ENCODE measurements at places on chromosomes 7 and 10.

GRCh38 chr7:155458111-155458877 lies at the start of gene EN2:
Gene EN2, plus strand, starts transcription at chr7:155458129. Its CDS starts 249 bp downstream, at chr7:155458378.
- DNase-seq, result no peak

DNA sequence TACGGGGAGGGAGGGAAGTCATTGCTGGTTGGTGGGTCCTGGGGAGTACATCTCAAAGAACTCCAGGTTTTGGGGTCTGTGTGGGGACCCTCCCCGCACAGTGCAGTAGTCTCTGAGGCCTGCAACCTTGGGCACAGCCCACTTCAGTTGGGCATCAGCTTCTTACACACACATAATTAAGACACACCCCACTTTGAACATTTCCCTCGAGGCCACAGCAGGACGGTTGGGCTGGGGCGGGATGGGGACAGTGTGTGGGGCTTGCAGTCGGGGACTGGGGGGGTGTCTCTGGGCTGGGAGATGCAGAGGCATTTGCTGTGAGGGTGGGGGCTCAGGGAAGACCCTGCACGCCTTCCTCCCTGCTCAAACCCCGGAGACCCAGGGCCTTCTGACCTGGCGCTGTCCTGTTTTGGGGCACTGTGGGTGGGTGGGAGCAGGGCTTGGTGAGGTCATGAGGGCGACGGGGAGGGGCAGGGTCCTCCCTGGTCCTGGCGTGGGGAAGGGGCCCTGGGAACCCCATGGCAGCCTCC lies 1.3 kb downstream of the LFNG start:
- DNase-seq, result no peak

DNA sequence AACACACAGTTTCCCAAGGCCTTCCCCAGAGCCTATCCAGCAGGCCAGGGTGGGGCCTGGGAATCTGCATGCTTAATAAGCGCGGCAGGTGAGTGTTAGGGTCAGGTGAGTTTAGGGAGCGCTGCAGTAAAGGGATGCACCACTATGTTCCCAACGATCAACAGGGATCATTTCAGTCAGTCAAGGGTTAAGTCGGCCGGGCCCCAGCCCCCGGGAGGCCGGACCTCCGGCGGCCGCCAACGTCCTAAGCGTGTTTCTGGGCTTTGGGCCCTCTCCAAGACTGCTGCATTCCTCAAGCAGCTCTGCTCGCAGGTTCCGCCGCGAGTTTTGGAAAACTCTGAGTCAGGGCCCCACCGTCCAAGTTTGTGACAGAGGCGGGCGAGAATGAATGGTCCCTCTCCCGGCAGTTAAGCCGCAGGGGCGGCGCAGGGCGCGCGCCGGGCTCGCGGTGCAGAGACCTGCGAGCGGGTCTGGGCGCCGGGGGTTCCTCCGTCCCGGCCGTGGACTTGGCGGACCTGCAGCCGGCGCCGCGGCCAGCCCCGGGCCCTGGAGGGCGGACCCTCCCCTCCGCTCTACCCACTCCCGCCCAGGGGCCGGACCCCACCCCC lies 81.6 kb downstream of the ARHGAP22 start:
- peak; percentile 74 for DNase-seq

DNA sequence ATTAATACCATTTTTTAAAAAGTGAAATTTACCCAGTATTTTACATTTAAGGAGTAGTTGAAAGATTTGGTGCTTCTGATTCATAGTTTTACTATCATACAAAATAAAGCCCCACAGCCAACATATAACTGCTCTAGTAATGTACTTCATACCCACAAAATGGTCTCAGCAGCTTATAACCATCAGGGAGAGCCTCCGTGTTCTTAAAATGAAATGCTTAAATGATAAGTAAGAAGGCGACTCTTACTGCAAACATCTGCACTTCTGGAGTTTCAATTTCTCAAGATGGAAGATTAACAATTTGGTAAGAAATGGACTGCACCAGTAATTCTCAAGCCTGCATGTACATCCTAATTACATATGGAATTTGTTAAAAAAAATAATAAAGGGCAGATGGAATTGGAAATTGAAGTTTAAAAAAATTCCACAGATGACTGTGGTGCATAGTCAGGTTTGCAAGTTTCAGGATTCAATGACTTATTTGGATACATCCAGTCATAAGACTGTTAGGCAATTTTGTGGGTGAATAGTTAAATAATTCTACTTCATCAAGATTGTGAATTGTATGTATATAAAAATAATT lies 461.0 kb downstream of the KIF20B start:
- DNase-seq, result no peak

DNA sequence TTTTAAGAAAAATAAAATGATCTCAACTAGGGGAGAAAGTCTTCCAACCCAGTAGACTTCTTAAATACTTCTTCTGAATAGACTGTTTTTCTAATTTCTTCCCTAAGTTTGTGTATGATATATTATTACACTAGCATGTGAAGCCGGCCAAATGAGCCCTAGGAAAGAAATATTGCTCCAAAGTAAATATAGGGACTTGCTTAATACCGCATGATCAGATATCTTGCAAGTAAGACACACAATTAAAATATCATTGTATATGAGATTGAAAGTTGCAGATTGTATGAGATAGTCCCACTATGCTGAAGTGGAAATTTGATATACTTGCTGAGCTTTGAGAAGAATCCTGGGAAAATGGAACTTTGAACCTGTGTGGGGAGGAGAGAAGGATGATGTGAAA lies 225.7 kb downstream of the BAMBI start:
- DNase-seq, result no peak

- no peak for DNase-seq
Observed at GRCh38 chr7:152462995-152463708, 27.3 kb upstream of the KMT2C start.

GRCh38 chr10:16799621-16800020 lies 17.6 kb downstream of the RSU1 start:
- DNase-seq, result no peak

DNA sequence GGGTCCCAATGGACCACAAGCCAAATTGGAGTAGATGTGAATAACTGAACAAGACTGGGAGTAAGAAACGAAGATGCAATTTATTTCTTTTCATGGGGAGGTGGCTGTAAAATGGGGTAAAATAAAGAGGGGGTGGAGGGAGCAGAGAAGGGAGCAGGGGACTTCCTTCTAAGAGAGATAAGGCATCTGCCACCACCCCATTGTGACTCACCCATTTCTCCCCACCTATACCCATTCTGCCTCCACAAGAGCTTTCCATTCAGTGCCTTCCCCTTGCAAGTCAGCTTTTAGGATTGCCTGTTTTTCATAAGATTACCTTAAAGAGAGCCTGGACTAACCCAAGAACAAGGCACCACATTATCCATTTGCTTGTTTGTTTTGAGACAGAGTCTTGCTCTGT lies 87.1 kb upstream of the PAX2 start:
- DNase-seq, result no peak

GRCh38 chr10:20474064-20474463 lies 423.0 kb downstream of the NEBL start:
- no peak for DNase-seq

- peak; percentile 54 for DNase-seq
Observed at GRCh38 chr10:30359373-30360206, 10.5 kb upstream of the MTPAP start.

DNA sequence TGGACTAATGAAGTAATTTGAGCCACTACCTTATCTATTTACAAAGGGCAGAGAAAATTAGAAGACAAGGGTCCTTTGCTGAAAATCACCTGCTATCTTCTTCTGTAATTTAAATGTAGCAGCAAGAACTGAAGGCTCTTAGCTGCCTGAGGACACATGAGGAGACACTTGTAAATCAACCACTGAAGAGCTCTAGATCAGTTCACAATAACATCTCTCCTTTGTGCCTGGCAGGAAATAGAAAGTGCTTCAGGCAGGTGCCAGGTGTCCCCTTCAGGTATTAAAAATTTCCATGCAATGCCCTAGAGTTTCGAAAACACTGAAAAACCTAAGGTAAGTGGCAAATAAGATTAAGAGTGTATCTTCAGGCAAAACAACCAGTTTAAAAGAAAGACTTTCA lies 474.6 kb downstream of the GRM8 start:
- DNase-seq, result no peak

DNA sequence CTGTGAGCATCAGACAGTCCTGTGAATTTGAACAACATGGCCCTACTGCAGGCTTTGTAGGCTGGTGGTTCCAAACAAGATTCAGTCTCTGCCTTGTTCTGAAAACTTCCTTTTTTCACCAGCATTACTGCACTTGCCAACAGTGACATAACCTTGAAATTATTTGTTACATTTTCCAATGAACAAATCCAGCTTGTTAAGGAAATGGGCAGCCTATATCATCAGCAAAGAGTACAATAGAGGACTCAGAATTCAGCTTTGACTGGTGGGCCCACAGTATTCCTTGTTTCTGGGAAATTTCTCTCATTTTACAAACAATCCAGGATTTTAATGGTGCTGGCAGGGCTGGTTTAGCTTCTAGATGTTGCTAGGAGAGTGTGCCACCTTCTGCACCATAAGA lies 703.7 kb upstream of the FZD8 start:
- DNase-seq, result no peak

- peak; percentile 54 for DNase-seq
Observed at GRCh38 chr7:143487566-143487965, 9.9 kb downstream of the TAS2R41 start.

DNA sequence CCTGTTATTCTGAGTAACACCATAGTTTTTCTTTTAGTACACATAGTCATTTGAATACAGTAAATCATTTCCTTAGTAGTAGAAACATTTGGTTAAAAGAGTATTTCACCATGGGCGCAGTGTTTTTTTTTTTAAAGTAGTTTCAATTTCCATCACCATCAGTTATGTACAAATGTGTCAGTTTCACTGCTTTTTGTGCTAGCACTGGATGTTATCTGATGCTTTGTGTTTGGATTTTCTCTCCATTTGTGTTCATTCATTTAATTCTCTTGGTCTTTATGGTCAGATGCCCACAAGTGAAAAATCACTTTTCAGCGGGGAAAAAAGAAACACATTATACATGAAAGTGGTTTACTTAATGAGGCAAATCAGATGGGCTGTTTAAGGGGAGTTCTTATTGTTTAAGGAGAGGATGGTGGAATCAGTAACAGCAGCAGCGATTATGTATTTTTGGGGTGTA lies 16.0 kb upstream of the HK1 start:
- DNase-seq, result no peak

- no peak for DNase-seq
Observed at GRCh38 chr10:131968949-131969348, 12.8 kb downstream of the BNIP3 start.

DNA sequence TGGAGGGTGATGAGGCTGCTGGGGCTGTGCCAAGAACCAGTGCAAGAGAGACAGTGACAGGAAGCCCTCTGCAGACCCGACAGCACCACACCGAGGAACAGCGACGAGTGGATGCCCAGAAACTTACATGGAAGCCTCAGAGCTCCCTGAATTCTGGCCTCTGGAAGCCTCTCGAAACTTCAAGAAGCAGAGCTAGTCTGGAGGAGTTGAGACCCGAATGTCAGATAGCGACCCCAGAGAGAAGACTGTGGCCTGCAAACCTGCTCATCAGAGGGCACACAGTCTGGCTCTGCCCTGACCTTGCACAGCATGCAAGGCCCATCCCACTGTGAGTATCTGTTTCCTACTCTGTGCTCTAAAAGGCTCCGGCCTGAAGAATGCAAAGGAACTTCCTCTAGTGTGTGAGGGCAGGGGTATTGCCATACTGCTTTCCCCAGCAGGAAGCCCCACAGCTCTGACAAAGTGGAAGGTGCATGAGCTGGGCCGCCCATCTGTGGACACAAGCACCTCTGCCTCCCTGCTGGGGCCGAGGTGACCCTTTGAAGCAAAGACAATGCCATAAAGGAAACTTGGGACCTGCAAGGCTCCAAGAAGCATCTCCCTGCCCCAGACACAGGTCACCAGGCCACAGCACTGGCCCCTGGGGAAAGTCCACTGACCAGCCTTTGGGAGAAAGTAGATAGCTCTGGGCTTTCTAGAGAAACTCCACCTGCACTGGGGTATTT lies 10.5 kb upstream of the C10orf71 start:
- no peak for DNase-seq

DNA sequence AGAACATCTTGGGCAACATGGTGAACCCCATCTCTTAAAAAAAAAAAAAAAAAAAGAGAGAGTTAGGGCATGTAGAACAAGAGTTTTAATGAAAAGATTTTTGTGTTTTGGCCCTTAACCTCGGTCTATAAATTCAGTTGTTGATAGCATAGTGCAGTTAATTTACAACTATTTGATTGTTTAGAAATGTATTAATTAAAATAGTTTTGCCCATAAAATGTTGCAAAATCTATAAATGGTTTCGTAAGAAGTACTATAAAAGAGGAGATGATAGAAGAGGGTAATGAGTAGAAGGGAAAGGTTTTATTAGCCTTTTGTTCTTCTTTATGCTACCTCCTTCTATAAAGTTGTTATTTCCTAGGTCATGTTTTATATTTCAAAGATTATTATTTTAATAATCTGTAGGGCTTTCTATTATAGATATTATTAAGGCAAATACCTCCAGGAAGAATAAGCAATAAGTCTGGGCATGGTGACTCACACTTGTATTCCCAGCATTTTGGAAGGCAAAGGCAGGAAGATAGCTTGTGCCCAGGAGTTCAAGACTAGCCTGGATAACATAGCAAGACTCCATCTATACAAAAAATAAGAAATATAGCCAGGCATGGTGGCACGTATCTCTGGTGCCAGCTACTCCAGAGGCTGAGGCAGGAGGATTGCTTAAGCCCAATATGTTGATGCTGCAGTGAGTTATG lies 73.3 kb downstream of the MCU start:
- DNase-seq, result no peak

DNA sequence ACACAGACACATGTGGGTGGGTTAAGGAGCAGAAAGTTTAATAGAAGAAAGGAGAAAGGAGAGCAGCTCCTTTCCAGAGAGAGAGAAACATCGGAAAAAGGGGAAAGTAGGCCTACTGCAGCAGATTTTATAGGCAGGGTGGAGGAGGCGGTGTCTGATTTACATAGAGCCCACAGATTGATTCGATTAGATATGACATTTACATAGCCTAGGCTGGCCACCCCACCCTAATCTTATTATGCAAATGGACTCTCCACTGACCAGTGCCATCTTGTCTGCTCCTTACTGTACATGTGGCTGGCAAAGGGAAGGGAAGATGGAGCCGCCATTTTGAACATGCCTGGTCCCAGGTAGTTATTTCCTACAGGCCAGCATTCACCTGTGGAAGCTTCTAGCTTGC lies 38.7 kb upstream of the SCIN start:
- DNase-seq, result no peak

GRCh38 chr7:97973206-97973658 lies 16.8 kb downstream of the OCM2 start:
- no peak for DNase-seq

- no peak for DNase-seq
Observed at GRCh38 chr10:3470191-3470590, 297.6 kb upstream of the PITRM1 start.

DNA sequence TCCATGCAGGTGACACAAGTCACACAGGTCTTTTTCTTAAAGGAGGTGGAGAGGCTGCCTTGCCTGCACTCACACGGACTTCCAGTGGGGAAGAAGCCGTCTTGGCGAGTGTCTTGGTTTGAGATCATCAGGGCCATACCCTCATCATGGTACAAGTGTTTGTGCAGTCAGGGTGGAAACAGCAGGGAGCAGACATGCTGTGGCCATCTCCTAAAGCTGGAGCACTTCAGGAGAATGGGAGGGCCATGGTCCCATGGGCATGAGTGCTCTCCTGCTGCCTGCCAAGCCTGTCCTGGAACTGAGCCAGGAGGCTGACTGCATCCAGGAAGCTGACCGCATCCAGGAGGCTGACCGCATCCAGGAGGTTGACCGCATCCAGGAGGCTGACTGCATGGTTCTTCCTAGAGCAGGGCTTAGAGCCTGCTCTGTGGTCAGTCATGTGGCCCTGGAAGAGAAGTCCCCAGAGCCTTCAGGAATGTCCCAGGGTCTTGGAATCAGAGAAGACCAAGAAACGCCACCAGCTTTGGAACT lies 98.4 kb downstream of the ADARB2 start:
- DNase-seq, result no peak

GRCh38 chr10:83612746-83613145 lies 526.6 kb upstream of the GHITM start:
- DNase-seq, result no peak
